ENCODE measurements at places on chromosomes 1 and 21.
A peak's percentile ranks its signal among the peaks of the same experiment; 100 is the strongest.

GRCh38 chr1:38746402-38746935 lies 113.1 kb downstream of the RRAGC start:
- DNase-seq: no peak
- no peak overlapping the region for H3K27ac ChIP-seq
- peaks cover 7% of the 10 kb centered on the region for H3K27me3 ChIP-seq
- H3K36me3 ChIP-seq: no peaks in the 10 kb centered on the region

- DNase-seq: no peak
- H3K4me3 ChIP-seq: no peak overlapping the region
- H3K27ac ChIP-seq: no peak overlapping the region
- no peaks in the 10 kb centered on the region for H3K27me3 ChIP-seq
Observed at GRCh38 chr21:45836268-45836655, 145.3 kb upstream of the COL6A1 start.

DNA sequence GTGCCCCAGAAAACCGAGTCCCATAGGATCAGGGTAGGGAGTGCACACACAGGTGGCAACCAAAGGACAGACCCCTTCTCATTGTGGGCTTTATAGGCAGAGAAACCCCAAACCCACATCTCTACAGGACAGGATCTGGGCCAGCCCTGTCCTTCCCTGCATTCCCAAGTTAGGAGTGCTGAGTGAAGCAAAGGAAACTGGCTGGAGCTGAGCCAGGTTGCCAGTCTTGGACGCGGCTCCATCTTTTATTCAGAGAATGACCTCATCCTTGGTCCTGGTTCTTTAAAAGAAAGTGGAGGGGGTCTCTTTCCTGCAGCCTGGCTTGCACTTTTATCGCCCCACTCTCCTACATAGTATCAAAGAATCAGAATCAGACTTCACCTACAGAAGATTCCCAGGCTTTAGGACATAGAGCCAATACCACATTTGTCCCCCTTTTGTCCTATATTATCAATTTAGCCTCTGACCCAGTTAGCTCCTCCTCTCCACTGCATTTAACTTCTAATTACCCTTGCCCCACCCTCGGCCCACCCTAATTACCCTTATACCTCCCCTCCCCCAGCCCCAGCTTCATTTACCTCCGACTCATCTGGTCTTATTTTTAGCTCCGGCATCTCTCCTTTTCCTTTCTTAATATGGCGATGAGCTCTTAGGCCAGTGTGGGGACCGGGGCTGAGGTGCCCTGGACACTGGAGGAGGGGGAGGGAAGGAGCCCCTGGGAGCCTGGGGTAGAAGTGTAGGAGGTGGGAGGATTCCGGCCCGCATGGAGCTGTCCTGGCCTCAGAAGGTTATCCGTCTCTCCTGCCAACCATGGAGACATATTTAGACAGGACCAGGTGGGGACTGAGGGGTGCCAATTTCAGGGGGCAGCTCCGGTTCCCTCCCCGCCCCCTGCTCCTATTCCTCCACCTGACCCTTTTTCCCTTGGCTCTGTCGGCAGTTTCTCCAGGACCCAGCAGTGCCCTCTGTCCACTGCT lies at the start of gene CASQ1:
Gene CASQ1 (plus strand): TSS at position 927 of the 977 bp plus-strand sequence. CDS start 177 bp downstream, outside the sequence.
- no peaks in the 10 kb centered on the region for H3K27me3 ChIP-seq
- DNase-seq: no peak
- H3K4me1 ChIP-seq: no peaks in the 10 kb centered on the region
- no peak within 1 kb of the TSS for H3K27ac ChIP-seq
- H3K4me3 ChIP-seq: no peak within 1 kb of the TSS

- H3K27ac ChIP-seq: no peak overlapping the region
- no peaks in the 10 kb centered on the region for H3K27me3 ChIP-seq
- no peaks in the 10 kb centered on the region for H3K36me3 ChIP-seq
- H3K4me1 ChIP-seq: no peaks in the 10 kb centered on the region
Observed at GRCh38 chr1:188406636-188407035, 1577.9 kb downstream of the PLA2G4A start.

- H3K4me3 ChIP-seq: no peak overlapping the region
- no peaks in the 10 kb centered on the region for H3K36me3 ChIP-seq
- no peak overlapping the region for H3K27ac ChIP-seq
- H3K4me1 ChIP-seq: peaks cover 7% of the 10 kb centered on the region
- DNase-seq: no peak
- no peaks in the 10 kb centered on the region for H3K27me3 ChIP-seq
Observed at GRCh38 chr1:171901245-171901644, 59.9 kb downstream of the DNM3 start.

DNA sequence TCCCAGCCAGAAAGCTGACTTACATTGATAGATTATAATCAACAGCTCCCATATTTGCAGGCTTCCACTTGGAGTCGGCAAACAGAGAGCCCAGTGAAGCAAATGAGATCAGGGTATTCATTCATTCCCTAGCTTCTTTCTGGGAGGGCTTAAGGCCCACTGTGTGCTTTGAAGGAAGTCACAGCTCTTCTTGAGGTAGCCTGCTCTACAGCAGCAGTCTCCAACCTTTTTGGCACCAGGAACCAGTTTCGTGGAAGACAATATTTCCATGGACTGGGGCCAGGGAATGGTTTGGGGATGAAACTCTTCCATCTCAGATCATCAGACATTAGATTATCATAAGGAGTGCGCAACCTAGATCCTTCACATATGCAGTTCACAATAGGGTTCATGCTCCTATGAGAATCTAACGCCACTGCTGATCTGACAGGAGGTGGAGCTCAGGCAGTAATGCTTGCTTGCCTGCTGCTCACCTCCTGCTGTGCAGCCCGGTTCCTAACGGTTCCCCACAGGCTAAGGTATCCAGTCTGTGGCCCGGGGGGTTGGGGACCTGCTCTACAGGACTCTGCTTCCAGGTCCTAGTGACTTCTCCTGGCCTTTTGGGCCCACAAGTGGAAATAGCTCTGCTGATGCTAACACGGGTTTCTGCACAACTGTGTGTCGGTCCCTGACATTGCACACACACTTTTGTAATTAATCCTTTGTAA lies 13.7 kb upstream of the ADAM30 start:
- no peak overlapping the region for H3K4me3 ChIP-seq
- no peak overlapping the region for H3K27ac ChIP-seq
- no peak for DNase-seq
- no peaks in the 10 kb centered on the region for H3K27me3 ChIP-seq

DNA sequence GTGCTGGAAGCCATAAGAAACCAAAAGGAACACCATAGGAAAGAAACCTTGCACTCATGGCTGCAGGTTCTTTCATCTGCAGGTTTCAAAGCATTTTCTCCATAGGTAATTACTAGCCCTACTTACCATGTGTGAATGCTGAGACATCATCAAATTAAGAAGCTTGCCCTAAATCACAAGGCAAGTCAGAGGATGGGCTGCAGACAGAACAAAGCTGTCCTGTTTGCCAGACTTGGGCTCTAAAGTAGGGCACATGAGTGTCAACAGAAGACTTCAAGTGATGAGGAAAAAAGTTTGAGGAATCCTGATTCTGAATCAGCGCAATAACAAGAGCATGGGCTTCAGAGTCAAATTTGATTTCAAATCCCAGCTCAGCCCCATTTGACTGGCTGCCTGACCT lies 5.8 kb upstream of the EPS15 start:
- H3K36me3 ChIP-seq: no peaks in the 10 kb centered on the region
- no peak overlapping the region for H3K27ac ChIP-seq
- no peaks in the 10 kb centered on the region for H3K27me3 ChIP-seq
- no peak overlapping the region for H3K4me3 ChIP-seq

DNA sequence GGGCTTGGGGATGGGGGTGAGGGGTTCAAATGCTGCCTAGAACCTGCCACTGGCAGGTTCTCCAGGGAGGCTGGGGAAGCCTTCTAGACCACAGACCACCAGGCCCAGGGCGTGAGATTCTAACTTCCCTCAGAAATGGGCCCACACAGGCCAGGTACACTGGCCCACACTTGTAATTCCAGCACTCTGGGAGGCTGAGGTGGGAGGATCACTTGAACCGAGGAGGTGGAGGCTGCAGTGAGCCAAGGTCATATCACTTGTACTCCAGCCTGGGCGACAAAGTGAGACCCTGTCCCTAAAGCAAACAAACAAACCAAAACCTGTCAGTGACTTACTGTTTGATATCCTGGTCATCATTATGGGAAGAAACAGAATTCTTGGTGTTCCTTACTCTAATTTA lies 31.7 kb downstream of the OPTC start:
- H3K36me3 ChIP-seq: no peaks in the 10 kb centered on the region
- H3K4me3 ChIP-seq: no peak overlapping the region
- peaks cover 2% of the 10 kb centered on the region for H3K4me1 ChIP-seq
- no peak for DNase-seq
- no peaks in the 10 kb centered on the region for H3K27me3 ChIP-seq
- no peak overlapping the region for H3K27ac ChIP-seq

DNA sequence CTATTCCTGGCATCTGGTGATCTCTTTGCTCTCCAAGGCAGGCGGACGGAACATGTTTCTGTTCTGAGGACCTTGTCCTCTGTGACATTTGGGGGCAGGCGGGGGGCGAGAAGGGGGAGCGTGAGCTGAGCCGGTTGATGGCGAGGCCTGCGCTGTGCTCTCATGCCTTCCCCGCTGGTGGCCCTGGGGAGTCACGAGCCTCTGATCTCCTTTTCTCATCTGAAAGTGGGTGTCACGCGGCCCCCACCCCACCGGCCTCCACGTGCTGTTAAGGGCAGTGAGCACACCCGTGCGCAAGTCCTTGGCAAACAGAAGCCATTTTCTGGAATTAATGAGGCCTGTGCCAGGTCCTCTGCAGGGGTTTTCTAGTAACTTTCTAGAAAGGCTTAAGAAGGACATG lies 102.8 kb upstream of the ACTRT2 start:
- no peak for DNase-seq
- no peaks in the 10 kb centered on the region for H3K36me3 ChIP-seq
- H3K27ac ChIP-seq: no peak overlapping the region
- H3K4me3 ChIP-seq: no peak overlapping the region
- H3K27me3 ChIP-seq: no peaks in the 10 kb centered on the region
- H3K4me1 ChIP-seq: peaks cover 5% of the 10 kb centered on the region

GRCh38 chr1:235473806-235474205 lies 30.4 kb downstream of the B3GALNT2 start:
- H3K4me3 ChIP-seq: no peak overlapping the region
- H3K4me1 ChIP-seq: peaks cover 4% of the 10 kb centered on the region
- H3K27me3 ChIP-seq: no peaks in the 10 kb centered on the region
- H3K27ac ChIP-seq: no peak overlapping the region

- no peaks in the 10 kb centered on the region for H3K36me3 ChIP-seq
- H3K27me3 ChIP-seq: no peaks in the 10 kb centered on the region
- DNase-seq: peak; percentile 40
- H3K27ac ChIP-seq: no peak overlapping the region
- H3K4me3 ChIP-seq: no peak overlapping the region
- H3K4me1 ChIP-seq: peaks cover 4% of the 10 kb centered on the region
Observed at GRCh38 chr21:43287111-43287760, 118.4 kb downstream of the CRYAA start.

- H3K4me3 ChIP-seq: no peak overlapping the region
- H3K27me3 ChIP-seq: peaks cover 5% of the 10 kb centered on the region
- no peak for DNase-seq
- no peak overlapping the region for H3K27ac ChIP-seq
- no peaks in the 10 kb centered on the region for H3K36me3 ChIP-seq
Observed at GRCh38 chr1:159562680-159563079, 24.9 kb upstream of the APCS start.

Data from activated naive CD4-positive, alpha-beta T cell treated with anti-CD3 and anti-CD28 coated beads for 36 hours (primary cell).